ENCODE measurements at places on chromosomes 7 and 10.

GRCh38 chr10:57898231-57898630 lies 369.5 kb downstream of the IPMK start:
- no peak for DNase-seq

- no peak for DNase-seq
Measured at GRCh38 chr7:132548489-132549078, 27.7 kb downstream of the PLXNA4 start.

DNA sequence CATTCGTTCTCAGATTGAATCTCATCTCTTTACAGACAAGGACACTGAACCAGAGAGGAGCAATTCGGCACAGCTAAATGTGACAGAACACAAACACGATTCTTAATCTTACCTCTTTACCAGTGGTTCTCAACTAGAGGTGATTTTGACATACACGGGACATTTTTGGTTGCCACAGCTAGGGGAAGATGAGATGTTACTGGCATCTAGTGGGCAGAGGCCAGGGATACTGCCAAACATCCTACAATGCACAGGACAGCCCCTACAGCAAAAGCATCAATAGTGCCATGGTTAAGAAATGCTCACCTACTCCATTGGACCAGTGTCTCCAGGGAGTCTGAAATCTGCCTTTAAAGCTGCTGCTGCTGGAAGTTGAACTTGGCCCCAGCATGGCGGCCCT lies 27.3 kb downstream of the PDE1C start:
- no peak for DNase-seq

DNA sequence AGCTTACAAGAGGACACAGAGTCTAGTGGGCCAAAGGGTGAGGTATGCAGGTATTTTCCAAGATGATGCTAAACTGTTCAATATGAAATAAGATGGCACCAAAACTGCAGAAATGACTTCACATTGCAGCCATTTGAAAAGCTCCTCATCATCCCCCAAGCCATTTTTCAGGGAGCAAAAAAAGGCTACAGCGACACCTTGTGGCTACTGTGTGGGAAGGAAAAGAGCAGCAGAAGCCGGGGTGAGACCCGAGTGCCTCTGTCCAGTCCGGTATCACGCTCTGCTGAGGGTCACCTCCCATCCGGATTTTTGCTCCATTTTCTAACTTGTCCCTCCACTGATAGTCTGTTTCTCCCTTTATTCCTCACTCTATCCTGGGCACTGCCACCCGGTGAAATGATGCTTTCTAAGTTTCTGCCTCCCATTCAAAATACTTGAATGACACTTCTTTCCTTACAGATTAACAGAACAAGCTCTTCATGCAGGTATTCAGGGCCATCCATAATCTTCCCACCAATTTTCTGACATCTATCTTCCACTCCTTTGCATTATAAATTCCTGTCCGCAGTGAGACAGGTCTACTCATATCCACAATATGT lies 220.2 kb downstream of the DGKI start:
- DNase-seq: no peak

DNA sequence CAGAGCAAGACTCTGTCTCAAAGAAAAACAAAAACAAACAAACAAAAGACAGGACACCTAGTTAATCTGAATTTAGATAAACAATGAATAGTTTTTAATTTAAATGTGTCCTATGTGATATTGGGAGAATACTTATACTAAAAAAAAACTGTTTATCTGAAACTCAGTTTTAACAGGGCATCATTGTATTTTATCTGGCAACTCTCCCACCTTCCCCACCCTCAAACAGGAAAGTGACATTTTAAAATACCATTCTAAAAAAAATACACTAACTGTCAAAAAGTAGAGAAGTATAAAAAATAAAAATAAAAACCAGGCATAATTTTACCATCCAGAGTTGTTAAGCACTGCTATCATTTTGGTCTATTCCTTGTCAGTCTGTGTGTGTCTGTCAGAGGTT lies 119.0 kb downstream of the RTKN2 start:
- no peak for DNase-seq

GRCh38 chr10:91410638-91411371 lies 661 bp downstream of the HECTD2 start:
- DNase-seq: no peak

- DNase-seq: no peak
Measured at GRCh38 chr10:97049670-97050069, 136.1 kb downstream of the SLIT1 start.

DNA sequence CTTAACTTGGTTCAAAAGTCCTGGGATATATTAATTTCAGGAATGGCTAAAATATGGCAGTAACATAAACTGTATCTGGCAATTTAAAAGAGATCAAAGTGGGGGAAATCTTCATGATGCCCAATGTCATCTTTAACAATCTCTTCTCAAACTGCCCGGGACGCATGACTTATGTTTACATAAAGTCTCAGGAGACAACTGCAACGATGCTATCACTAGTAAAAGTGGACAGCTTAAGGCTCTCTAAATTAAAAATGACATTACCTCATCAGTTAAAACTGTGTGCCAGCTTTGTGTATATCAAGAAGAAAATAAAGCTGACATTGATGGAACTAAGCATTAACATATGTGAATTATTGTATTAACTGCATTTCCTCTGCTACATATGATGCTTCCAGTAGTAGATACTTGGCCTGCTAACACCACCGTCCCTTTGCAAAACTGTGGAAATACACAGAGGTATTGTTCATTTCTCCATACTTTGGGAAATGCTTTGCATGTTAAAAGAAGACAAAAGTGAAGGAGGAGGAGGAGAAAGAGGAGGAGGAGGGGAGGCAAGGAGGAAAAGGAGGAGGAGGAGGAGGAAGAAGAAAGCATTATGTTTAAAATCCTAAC lies 62.4 kb downstream of the NRP1 start:
- DNase-seq: no peak

- DNase-seq: no peak
Measured at GRCh38 chr7:117962366-117962994, 89.2 kb upstream of the CTTNBP2 start.

GRCh38 chr7:156318926-156319325 lies 321.6 kb upstream of the RNF32 start:
- no peak for DNase-seq

GRCh38 chr7:82859106-82859850 lies 303.4 kb downstream of the PCLO start:
- DNase-seq: no peak

GRCh38 chr10:96586419-96587263 lies at the start of gene TM9SF3:
Gene TM9SF3, minus strand, starts transcription at chr10:96587012. Its CDS starts 177 bp downstream, at chr10:96586835.
- peak; percentile 84 for DNase-seq

DNA sequence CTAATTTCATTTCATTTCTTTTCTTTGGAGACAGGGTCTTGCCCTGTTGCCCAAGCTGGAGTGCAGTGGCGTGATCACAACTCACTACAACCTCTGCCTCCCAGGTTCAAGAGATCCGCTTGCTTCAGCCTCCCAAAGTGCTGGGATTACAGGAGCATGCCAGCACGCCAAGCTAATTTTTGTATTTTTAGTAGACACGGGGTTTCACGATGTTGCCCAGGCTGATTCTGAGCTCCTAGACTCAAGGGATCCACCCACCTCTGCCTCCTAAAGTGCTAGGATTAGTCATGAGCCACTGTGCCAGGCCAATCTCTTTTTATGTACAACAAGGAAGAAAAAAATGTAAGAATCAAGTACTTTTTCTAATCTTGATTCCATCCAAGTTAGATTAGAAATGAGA lies 10.7 kb upstream of the KMT2E start:
- no peak for DNase-seq

- no peak for DNase-seq
Measured at GRCh38 chr10:59622320-59623132, 87.1 kb downstream of the SLC16A9 start.

- no peak for DNase-seq
Measured at GRCh38 chr10:94333051-94333450, 29.7 kb downstream of the NOC3L start.

DNA sequence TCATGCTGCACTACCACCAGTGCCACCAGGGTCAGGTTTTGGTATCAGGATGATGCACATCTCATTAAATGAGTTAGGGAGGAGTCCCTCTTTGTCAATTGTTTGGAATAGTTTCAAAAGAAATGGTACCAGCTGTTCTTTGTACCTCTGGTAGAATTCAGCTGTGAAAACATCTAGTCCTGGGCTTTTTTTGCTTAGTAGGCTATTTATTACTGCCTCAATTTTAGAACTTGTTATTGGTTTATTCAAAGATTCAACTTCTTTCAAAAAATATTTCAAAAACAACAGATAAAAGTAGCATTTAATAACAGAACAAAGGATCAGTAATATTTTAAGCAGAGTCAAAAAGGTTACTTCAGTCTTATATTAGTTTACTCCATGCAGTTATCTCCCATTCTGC lies 6.4 kb upstream of the ZNF716 start:
- no peak for DNase-seq

DNA sequence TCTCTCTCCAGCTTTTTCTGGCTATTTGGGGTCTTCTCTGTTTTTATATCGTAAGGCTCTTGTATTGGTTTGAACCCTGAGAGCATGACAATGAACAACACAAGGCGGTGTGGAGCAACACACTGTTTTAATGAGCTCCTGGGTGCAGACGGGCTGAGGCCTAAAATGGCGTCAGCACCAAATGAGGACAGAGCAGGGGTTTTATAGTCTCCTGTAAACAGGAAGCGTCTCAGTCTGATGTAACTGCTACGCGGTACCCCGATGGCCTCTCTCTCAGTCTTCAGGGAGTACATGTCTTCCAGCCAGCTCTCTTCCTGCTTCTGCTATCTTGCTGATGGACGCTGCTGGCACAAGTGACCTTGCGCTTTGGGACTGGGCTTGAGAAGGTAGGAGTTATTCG lies 95.9 kb upstream of the CCDC71L start:
- no peak for DNase-seq

DNA sequence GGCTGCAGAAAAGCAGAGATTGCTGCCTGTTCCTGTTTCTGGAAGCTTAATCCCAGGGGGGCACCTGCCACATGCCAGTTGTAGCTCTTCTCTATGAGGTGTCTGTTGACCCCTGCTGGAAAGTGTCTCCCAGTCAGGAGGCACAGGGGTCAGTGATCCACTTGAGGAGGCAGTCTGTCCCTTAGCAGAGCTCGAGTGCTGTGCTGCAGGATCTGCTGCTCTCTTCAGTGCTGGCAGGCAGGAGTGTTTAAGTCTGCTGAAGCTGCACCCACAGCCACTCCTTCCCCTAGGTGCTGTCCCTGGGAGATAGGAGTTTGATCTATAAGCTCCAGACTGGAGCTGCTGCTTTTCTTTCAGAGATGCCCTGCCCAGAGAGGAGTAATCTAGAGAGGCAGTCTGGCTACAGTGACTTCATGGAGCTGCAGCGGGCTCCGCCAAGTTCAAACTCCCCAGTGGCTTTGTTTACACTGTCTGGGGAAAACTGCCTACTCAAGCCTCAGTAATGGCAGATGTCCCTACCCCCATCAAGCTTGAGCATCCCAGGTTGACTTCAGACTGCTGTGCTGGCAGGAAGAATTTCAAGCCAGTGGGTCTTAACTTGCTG lies 57.6 kb upstream of the CROT start:
- no peak for DNase-seq

- no peak for DNase-seq
Measured at GRCh38 chr7:112881-113280, 79.5 kb upstream of the FAM20C start.

- DNase-seq: no peak
Measured at GRCh38 chr10:119431034-119431772, 111.3 kb downstream of the RGS10 start.

DNA sequence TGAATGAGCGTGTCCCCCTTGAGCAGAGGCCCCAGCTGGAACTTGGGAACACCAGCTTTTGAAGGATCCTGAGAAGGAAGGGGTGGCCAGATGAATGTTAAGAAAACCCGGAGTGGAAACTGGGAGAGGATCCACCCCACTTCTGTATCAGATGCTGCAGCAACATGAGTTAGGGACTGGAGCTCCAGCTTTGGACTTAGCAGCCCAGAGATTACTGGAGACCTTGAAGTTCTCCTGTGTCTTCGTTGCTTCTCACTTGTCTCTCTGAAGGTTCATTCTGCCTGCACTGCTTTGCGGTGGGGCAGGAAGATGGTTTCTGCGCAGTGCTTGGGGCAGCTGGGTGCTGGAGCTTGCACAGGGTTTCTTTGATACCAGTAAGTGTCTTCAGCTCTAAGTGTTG lies 9.3 kb downstream of the TMEM248 start:
- DNase-seq: no peak

DNA sequence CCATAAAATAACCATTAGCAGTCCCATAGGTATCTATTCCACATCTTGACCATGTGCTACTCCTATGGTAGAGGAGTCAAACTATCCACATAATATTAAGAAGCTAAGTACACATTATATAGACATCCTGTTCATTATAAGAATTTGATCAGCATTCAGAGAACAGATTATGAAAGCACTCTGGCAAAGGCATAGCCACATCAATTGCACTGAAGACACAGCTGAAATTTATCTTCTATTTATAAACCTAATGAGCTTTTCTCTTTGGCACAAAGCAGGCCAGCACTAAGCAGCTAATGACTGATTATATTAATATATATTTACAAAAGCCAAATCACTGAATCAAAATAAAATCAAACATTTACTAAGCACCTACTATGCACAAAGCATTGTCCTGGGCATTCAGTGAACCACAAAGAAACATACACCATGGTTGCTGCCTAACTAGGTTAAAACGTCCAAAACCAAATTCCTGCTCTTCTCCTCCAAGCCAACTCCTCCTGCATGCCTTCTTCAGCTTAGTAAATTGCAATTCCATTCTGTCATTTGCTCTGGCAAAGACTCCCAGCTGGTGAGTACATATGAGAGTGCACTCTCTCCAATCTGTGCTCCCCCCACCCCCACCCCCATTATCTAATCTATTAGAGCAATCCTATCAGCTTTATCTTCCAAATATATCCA lies 122.6 kb upstream of the ASAH2 start:
- DNase-seq: no peak

DNA sequence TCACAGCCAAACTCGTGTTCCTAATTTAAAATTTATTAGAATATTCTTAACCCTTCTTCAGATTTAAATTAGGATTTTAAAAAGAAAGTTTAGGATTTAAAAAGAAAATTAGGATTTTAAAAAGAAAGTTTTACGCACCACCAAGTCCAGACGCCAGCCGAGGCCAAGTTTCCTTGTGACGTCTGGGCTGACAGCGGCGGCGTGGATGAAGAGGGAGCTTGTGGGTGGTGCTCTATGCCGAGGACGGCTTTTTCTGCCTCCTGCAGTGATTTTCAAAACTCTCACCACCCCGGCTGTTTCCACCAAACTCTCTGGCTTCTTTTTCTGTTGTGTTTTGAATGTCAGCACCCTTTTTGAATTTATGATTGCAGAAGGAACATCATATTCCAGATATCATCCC lies 252.9 kb downstream of the DNAJB6 start:
- DNase-seq: no peak

GRCh38 chr7:54897891-54898290 lies 120.9 kb upstream of the EGFR start:
- DNase-seq: no peak

- DNase-seq: no peak
Measured at GRCh38 chr10:52775132-52775647, 2.6 kb upstream of the MBL2 start.
